GM03348 (cell line): ENCODE measurements at places on chromosomes 6 and 20.
A peak's percentile ranks its signal among the peaks of the same experiment; 100 is the strongest.

GRCh38 chr6:166143011-166143410 lies 24.6 kb downstream of the TBXT start:
- DNase-seq: no peak

DNA sequence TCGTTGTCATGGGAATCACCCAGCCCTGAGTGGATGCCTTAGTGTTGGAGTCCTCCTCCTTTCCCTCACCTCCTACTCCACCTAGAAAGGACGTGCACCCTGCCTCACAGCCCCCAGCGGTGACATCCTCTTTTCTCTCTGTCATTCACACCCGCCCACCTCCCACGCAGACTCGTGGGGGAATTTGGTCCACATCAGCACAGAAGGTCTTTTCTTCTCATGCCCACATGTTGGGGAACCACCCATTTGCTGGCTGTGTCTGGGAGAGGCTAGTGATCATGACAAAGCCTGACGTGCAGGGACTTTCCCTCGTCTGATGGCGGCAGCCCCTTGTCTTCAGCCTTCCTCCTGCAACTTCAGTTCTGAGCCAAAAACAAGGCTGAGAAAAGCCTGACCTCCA lies 96.0 kb upstream of the CNKSR3 start:
- no peak for DNase-seq

- no peak for DNase-seq
Measured at GRCh38 chr6:85714893-85715530, 72.3 kb upstream of the SYNCRIP start.

- no peak for DNase-seq
Measured at GRCh38 chr6:106502559-106502958, 126.7 kb downstream of the RTN4IP1 start.

DNA sequence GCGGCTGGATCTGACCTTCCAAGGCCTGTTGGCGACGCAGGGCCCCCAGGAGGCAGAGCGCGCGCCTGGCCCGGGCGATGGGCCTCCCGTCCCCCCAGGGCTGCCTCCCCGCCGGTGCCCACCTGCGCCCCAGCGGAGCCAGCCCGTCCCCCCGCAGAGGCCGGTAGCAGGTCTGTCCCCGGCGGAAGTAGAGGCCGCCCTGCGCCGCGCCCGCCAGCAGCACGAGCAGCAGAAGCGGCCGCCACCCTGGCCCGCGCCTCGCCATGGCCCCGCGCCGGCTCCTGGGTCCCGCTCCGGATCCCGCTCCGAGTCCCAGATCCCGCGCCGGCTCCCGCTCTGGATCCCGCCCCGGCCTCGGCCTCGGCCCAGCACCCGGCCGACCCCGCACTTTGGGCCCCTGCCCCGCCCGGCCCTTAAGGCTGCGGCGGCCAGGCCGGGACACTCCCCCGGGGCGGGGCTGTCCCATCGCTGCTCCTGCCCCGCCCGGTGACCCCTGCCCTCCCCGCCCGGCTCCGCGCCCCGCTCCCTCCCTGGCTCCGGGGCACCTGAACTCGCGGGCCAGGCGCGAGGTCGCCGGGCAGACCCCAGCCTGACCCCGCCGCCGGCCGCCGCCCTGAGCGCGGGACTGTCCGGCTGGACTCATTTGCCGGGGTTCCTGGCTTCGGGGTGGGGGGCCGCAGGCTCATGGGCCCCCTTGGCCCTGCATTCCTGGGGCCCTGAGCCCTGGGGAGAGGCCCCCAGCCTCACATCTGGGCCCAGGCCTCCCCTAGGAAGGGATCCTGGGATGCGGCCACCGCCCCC lies at the start of gene CTSZ:
Gene CTSZ (minus strand): TSS at position 391 of the 801 bp plus-strand sequence. CDS start 126 bp downstream, at position 265.
- peak; percentile 94 for DNase-seq

DNA sequence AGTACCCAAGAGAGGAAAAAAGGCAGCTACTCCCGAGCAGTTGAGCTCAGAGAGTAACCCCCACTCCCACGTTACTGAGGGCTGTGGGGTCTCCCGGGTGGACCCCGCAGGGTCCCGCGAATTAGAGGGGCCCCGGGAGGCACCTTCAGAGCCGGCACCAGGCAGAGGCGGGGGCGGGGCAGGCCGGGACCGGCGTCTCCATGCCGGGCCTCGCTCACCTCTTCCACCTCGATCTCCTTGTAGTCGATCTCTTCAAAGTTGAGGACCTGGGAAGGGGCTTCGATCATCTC lies 381 bp downstream of the MAP3K7 start:
- DNase-seq: peak; percentile 39

DNA sequence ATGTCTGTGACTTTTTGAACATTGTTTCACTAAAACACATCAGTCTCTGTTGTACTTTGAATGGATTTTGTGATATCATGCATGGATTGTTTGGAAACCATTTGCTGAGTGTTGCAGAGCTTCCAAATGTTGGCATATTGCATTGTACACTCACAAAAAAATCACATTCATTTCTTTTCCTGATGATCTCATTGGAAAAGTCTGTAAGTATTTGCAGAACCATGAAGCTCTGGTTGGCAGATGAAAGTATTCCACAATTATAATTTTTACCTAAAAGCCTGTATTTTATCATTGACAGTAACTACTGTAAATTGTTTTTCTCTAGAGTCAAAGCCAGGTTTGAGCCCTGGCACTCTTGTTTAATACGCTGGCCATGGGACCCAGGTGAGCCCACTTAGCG lies 42.1 kb downstream of the VAPB start:
- peak; percentile 55 for DNase-seq

DNA sequence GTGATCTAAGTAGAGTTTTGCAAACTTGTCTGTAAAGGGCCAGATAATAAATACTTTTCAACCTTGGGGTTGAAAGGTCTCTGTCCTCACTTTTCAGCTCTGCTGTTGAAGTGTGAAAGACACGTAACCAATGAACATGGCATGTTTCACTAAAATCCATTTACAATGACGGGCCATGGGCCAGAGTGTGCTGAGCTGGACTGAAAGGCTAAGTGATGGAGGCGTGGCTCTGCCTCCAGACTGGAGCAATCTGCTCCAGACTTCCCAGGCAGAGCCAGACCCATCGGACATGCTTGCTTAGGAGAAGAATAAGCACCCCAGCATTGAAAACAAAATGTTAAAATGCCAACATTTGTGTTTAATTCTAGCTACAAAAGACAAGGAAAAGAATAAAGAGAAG lies 41.4 kb downstream of the SCAND1 start:
- DNase-seq: peak; percentile 37

DNA sequence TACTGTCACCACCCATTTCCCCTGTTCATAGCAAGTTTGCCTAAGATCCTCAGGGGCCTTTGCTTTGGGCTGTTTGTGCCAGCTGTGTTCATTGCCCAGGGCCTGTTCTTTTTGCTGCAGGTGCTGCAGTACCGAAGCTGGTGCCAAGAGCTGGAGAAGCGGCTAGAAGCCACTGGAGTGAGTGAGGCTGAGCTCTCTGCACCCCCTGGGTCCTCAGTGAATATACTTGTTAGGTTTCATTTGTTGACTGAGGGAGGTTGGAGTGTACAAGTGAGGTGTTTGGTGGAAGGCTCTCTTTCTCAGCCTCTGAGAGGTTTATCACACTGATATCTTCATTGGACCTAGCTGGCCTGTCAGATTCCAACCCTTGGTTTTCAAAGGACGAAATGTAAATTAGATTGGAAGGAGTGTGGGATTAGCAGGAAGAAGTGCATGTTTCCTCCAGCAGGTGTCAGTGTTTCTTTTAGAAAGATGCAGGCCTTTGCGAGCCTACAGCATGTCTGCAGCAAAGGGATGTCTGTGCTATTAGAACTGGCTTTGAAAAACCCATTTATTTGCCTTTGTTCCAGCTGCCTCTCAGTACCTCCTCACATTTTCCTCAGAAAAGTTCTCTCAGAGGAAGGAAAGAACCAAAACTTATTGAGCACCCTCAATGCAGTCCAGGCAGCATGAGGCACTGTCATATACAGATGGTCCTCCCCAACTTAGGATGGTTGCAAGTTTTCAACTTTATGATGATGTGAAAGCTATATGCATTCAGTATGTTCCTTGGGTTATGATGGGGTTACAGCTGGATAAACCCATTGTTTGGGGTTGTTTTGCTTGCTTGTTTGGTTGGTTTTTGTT lies 8.3 kb downstream of the CEP250 start:
- peak; percentile 79 for DNase-seq

DNA sequence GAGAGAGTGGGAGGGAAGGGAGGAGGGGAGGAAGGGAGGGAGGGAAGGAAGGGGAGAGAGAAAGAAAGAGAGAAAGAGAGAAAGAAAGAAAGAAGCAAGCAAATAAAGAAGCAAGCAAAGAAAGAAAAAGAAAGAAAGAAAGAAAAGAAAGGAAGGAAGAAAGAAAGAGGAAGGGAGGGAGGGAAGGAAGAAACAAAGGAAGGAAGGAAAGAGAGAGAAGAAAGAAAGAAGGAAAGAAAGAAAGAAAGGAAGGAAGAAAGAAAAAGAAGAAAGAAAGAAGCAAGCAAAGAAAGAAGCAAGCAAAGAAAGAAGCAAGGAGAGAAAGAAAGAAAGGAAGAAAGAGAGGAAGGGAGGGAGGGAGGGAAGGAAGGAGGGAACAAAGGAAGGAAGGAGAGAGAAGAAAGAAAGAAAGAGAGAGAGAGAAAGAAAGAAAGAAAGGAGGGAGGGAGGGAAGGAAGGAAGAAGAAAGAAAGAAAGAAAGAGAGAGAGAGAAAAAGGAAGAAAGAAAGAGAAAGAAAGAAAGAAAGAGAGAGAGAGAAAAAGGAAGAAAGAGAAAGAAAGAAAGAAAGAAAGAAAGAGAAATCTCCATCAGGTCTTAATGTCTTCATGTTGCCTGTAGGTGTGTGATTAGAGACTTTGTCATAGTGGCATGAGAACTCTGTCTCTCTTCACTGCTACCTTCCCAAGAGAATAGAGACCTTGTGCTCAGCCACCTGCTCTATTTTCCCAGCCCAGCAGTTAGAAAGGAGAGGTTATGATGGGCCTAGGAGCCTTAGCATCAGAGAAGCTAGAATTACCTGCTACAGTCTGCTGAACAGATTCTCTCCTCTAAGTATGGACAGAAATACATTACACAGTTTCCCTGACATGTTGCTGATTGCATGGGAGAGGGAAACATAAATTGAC lies 5.0 kb downstream of the SEMG1 start:
- no peak for DNase-seq

DNA sequence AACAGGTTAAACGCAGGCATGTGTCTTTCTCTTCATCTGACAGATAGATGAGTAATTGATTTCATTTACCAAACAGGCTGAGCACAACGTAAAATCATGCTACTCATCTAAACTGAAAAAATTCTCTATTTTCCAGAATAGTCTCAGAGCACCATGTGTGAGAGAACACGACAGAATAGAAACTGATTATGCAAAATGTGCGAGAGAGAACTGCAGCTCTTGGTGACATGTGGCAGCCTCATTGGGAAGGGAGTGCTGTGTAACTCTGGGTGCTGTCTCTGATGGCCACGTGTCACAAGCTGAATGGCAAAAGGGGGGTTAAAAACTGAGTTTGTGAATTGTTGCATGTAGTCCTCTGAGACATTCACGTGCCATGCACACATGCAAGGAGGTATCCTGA lies 143.7 kb upstream of the ATXN1 start:
- no peak for DNase-seq

- no peak for DNase-seq
Measured at GRCh38 chr20:57076951-57077350, 189.5 kb downstream of the BMP7 start.

DNA sequence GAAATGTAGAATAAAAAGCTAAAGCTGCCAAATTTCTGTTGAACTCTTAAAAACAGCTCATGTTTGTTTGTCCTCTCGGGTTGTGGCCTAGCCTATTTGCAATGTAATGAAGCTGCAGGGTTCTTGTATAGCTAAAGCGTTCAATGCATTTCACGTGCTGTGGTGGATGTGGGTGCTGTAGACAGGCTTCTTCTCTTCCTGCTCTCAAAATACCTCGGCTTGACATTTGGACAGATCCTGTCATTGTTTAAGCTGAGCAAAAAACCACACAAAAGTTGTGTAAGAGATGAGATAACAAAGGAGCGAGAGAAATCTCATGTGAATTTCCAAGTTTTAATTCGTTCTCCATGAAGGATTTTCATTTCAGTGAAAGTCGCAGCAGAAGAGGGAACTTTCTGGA lies 196.3 kb upstream of the UST start:
- no peak for DNase-seq

DNA sequence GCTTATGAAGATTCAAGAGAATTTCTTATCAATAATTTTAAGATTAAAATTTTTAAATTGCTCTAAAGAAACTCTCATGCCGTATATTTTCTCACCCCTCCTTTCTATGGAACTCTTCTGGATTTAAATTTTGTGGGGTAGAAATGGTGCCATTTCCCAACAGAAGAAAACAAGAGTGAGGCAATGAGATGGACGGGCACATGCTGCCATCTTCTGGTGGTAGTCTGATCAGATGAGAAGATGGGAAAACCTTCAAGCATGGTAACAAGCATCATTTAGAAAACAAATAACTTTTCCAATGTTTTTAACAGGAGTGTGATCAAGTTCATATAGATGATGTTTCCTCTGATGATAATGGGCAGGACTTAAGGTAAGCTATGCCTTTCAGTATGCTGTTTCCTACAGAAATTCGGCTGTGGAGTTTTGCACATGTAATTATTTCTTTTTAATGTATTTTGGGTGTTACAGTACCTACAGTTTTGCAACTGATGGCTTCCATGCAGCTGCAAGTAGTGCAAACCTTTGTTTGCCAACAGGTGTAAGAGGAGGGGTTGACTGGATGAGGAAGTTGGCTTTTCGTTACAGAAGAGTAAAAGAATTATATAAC lies 271.4 kb downstream of the EYA4 start:
- peak; percentile 60 for DNase-seq
